ENCODE measurements at places on chromosomes 5 and 9.
A peak's percentile ranks its signal among the peaks of the same experiment; 100 is the strongest.

- DNase-seq = no peak
These were observed 61.6 kb downstream of the CDH6 start for GRCh38 chr5:31255041-31255440.

- peak; percentile 80 for DNase-seq
These were observed 43.1 kb downstream of the SPATA31D1 start for GRCh38 chr9:82031538-82032280.

GRCh38 chr9:80605129-80605528, 1033.4 kb downstream of the TLE4 start:
- peak; percentile 31 for DNase-seq

DNA sequence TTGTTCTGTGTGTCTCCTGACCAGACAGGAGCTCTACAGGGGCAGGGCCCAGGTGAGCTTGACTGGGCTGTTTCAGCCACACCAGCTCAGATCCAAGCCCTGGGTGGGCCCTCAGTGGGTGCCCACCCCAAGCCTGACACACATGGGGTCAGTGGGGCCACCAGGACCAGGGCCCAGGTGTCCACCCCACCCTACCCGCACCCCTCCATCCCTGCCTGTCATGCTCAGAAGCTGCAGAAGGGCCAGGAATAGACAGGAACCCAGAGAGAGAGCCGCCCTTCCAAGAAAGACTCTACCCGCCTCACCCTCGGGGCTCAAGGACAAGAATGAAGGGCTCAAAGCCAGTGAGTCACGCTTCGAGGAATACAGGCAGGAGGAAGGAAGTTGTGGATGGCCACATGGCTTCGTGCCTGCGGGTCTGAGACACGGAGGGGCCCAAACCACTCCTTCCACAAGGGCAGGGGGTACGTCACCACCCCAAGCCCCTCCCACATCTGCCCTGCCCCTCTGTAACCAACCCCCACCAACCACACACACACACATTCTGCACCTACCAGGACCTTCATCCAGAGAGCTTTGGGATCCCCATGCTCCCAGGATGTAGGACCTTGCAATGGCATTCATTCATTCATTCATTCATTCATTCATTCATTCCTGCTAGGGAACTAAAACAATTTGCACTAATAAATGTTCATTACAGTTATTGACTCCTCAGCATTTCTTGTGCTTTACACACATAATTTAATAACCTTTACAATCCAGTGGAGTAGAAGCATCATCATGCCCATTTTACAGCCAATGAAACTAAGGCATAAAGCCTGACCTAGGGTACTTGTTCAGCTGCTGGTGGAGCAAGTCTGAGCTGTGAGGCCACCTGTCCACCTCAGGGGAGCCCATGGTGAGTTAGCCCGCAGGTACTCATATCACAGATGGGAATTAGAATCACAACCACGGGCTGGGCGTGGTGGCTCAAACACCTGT, 55.9 kb upstream of the STXBP1 start:
- peak; percentile 96 for DNase-seq

DNA sequence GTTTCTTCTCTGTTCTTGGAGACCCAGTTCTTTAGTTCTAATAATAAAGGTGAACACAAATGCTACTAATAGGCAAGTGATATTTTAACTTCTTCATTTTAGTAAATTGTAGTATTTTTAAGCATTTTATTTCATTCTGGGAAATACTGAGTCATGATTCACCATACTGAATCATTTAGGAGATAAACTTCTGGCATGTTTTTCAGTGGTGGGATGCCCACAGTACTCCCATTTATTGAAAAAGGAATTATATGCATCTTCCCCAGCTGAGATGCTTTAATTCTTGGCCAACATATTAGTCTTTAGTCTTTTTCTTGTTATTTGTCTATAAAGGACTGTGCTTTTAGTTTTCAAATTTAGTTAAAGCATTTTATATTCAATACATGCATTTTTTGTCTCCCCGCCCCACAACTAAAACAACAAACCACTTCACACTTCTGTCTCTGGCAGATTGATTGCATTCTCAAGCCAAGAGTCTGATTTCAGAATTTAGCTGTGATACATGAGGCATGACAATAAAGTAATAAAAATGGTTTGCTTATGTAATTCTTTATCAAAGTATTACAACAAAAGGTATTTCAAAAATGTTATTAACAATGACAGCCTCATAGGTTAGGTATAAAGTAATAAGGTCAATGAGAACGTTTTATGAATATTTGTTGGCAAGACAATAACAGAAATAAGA, 125.2 kb upstream of the CDH18 start:
- no peak for DNase-seq

DNA sequence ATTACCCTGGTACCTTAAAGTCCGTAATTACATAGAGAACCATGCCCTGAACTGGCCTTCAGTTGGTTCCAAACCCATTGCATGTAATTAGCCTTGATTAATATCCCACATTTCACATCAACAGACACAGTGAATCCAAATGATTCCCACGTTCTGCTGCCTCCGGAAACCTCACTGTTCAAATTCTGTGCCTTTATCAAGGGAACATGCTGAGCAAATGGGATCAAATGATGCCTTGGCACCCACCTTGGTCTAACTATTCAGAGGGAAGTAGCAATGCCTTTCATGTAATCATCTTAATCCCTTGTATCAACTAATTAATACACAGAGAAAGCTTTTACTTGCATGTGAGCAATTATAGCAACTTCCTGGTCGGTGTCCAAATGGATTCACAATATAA, 100.6 kb downstream of the EFNA5 start:
- no peak for DNase-seq

Data from AG10803 (cell line).